ENCODE measurements at places on chromosomes 7 and 10. TPM values are rescaled to one million over a fixed set of nuclear protein-coding genes. Genes with fewer than 3 reads are reported as not detected.

DNA sequence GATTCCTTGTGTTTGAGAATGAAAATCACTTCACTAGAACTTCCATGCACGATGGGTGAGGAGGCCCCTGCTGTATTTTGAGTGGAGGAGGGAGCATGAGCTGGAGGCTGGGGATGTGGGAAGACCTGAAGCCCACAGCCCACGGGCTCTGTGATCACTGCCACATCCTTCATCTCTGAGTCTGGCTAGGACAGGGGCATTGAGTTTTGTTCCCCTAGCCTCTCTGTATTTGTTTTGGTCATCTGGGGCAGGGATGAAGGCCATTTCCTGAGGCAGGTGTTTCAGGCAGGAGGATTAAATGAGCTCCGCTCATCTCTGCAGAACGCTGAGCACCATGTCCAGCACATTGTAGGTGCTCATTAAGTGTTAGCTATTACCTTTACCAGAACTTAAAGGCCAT lies 293.6 kb downstream of the GLRX3 start:
- no peak for DNase-seq

NKX2-3 gene
- not detected for total RNA-seq

VAX1 gene
- not detected for total RNA-seq

NAT16 gene
- total RNA-seq = not detected

CRPPA gene
- 3.8 TPM for total RNA-seq

DNA sequence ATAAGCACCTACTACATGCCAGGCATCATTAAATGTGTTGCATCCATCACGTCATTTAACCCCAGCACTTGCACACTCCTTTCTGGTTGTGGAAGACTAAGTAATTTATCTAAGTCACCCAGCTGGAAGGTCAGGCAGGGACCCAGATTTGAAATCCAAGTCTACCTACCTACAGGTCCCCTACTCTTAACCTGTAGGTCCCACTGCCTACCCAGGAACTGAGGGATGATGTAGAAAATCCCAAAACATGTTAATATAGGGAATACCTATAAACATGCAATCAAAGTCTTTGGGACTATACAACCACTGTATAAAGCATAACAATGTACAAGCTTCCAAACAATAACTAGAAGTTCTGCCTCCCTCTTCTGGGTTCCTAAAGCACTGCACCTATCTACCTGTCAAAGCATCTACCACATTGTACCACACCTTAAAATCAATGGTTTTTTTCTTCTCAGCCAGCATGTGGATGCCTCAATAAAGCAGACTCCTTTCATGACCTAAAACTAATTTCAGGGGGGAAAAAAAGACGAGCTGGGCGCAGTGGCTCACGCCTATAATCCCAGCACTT lies 5.6 kb downstream of the IL6 start:
- no peak for DNase-seq

DNA sequence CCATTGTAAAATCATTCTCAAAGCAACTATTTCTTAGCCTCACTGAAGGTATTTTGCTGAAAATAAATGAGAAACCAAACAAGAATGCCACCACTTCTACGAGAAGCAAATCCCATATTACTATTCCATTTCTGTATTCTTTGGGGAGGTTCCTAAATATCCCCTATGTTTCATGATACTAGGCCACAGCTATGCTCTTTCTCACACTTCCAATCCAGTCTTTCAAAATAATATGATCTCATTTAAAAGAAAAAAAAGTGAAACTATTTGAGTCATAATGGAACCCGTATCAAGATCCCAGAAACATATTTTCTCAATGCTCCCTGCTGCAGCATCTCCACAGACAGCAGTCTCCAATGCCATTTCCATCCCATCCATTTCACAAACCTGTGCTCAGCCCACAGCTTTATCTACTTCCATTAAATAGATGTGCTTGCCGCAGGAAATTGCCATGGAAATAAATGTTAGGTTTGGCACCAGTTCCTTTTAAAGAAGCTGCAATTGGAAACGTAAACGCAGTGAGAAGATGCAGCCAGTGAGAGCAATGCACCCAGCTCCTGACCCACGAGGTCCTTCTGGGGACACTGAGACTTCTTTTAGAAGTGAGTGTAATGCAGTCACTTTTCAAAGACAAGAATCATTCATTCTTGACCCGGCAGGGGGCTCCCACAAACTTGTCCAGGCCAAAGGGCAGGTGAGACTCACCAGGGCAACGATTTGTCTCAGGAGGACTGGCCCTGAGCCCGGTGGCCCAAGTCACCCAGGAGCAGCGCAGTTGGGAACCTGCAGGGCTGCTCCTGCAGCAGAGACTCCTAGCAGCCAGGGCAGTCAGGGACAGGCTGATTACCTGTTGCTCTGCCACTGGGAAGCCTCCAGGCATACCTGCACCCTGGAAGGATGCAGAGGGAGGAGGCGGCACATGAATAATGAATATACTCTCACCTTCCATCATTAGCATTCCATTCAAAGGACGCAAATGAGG lies 99.6 kb downstream of the C10orf90 start:
- DNase-seq = no peak

DNA sequence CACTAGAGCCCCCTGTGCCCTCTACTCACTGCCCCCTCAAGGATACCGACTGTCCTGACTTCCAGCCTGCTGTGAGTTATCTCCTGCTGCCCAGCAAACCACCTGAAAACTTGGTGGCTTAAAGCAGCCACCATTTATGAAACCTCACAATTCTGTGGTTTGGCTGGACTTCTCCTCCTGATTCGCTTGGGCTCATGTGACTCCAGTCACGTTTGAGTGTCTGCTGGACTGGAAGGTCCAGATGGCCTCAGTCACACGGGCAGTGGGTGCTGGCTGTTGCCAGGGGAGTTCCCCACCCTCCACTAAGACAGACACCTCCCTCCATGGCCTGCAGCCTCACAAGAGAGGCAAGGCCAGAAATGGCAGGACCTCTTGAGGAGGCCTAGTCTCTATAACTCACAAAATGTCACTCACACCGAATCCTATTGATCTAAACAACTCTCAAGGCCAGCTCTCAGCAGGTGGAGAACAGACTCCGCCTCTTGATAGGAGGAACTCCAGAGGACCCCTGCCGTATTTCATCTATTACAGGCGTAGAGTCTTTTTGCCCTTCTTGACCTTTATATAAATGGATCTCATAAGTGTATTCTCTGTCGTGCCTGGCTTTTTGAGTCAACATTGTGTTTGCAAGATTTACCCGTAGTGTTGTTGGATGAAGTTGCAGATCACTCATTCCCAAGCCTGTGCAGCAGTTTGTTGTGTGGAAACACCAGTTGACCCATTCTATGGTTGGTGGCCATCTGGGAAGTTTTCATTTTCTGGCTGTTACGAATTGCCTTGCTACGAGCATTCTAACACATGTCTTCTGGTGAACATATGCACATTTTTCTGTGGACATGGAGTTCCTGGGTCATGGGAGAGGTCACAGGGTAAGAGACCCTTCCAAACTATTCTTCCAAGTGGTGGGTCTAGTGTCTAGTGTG lies 48.3 kb downstream of the ZMIZ1 start:
- DNase-seq = no peak

DNA sequence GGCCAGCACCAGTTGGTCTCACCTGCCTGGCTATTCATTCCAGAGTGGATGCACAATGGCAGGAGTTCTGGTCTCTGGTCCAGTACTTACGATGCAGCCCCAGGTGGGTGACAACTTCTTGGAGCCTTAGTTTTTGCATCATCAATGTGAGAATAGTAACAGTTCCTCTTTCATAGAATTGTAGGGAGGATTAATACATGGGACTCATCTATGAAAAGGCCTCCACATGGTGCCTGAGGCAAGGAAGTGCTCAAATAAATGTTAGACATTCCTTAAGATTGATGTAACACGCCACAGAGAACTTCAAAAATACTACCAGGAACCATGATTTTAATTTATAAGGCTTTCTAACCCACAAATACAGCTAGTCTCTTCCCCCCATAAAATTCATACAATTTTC lies 120.1 kb upstream of the CHST15 start:
- no peak for DNase-seq

GRCh38 chr10:25441270-25441669 lies 266.5 kb downstream of the GPR158 start:
- DNase-seq = no peak

DNA sequence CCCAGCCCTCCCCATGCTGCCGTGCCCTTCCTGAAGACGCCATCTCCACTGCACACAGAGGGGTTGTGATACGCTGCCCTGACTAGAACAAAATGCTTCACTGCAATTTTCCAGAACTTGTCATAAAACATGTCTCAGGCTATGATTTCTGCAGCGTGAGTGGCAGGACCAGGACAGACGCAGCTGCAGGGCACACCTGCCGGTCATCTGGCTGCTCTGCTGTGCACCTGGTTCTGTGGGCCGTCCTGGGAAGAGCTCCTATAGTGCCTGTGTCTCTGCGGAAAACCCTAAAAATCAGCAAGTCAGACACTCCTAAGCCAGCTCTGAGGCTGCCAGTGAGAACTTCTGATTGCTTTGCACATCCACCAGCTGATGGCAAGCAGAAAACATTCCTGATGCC lies 39.7 kb upstream of the DIP2C start:
- no peak for DNase-seq

DNA sequence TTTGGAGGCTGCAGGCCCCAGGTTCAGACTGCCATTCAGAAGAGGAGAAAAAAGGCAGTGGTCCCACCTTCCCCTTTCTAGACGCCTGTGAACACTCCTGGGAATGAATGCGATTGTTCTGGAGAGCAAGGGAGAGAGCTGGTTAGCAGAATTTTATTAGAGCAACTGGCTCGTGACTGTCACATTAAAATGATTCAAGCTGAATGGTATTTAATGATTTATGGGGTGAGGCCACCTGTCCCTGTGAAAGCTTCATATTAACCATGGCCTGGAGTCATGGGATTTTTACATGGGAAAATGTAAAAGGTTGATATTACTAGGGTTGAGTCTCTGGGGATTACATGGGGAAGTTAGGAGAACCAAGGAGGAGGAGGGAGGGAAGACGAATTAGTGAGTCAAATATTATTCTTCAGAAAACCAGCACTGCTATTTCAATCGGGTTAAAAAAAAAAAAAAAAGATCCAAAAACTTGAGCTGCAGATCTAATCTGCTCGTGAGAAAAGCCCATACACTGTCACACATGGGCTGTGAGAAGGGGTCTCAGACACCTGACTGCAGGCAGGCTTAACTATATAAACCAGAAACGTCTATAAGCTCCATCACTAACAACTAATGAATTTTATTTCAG lies 8.3 kb downstream of the CXCL12 start:
- DNase-seq = no peak

PPP1R17 gene
- total RNA-seq = 0.96 TPM

TFR2 gene
- 0.62 TPM for total RNA-seq

DNA sequence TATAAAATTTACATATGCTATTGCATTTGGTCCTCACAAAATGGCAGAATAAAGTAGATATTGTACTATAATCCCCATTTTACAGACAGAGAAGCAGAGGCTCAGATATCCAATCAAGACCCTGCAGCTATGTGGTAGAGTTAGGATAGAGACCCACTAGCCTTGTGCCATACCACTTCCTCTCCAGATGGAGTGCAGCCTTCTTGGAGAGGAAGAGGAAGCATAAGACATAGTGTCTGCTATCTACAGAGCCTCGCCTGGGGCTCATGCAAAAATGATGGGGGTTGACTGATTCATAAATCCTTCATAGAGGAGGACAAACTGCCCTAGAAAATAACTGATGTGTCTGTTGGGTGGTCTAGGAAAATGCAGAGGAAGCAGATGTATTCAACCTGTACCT lies 447.3 kb downstream of the KCNMA1 start:
- no peak for DNase-seq

DNA sequence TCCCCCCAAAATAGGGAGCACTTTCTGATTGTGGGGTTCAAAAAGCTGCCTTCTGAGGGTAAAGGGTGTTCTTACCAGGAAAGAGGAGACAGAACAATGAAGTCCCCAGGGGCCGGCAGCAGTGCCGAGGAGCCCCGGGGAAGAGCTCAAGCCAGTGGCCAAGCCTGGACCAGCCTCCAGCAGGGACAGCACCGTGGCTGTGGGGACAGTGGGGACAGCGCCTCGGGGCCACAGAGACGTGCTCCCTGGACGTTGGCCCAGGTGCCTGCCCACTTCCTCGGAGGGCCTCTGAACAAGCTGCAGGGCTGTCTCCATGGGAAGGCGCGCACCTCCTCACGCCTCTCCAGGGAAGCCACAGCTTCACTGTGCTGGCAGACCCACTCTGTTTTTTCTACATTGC lies 312.6 kb downstream of the PTPRN2 start:
- DNase-seq = no peak

DNA sequence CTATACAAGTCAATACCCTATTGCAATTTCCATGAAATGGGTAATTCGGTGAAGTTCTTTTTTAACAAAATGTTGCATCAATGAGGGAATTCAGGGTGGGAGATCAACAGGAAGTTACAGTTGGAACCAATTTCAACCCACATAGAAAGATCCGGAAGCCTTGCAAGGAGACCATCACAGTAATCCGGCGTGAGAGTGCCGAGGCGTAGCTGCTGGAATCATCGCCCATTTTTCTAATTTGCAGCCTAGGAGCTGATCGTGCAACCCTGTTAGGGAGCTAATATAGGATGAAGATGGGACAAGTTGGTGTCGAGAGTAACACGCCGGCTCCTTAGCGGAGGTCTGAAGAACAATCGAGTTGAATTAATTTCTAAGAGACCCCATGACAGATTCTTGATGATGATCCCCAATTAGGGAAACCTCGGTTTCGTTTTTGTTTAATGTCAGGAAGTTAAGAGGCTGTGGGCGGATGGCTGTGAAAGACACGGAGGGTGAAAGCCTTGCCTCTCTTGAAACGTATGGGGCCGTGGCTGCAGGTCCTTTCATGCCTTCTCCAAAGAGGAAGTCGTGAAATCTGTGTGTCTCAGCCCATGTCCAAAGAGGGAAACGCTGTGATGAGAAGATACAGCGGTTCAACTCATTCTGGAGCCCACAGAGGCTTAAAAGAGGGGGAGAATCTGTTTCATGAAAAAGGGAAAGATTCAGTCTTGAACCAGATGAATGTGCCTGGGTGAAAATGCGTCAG lies 51.2 kb upstream of the CARD11 start:
- DNase-seq = no peak

GRCh38 chr7:44519546-44519945 lies 21.6 kb downstream of the NPC1L1 start:
- DNase-seq = no peak

AFAP1L2 gene
- 0.98 TPM for total RNA-seq

LRRD1 gene
- 0.31 TPM for total RNA-seq

DNA sequence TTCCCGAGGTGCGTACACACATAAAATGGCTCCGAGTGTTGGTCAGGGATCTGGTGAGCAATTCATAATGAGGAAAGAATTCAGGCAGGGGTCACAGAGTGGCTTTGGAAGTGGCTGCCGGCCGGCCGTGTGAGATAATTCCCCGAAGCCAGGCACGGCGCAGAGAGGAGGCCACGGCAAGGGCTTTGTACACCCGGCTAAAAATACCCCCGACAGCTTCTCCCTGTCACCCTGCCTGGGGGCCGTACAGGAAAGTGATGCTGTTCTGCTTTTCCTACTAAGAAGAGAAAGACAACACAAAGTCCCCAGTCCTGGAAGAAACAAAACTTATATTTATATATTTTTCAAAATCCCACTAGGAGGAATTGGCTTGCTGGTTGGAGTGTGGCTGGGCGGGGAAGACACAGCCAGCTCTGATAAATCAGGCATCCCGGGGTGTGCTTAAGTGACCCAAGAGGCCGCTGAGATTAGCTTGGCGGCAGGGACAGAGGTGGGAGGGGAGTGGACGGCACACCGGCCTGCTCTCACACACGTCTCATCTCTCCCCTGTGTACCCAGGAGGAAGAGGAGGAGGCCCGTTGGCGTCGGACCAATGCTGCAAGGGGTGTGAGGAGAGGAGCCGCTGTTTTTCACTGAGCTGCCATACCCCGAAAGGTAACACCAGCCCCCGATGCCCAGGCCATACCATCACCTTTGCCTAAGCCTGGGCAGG lies 70.5 kb downstream of the ZMIZ1 start:
- no peak for DNase-seq

Data from progenitor cell of endocrine pancreas (in vitro differentiated cells).